ENCODE measurements at places on chromosomes 4 and X.

- DNase-seq: no peak
Measured at GRCh38 chr4:79513576-79513975, 105.5 kb upstream of the GK2 start.

GRCh38 chr4:52600275-52600674 lies 58.8 kb downstream of the USP46 start:
- no peak for DNase-seq

DNA sequence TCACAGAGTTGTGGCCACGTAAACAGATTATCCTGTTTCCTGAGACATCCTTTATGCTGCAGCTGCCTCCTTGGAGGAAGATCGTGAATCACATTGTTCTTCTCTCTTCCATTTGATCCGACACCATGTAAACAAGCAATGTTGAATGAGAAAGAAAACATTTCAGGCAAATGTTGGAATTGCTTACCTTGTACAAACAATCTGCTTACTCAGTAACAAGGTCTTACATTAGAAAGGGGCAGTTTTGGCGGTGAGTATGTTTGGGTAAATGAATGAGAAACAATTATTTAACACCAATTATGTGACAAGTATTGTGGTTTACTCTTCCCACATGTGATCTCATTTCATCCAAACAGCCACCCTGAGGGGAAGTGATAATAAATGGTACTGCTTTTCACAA lies 637.8 kb downstream of the RAB28 start:
- no peak for DNase-seq

GRCh38 chr4:37968747-37969146 lies 8.5 kb downstream of the PTTG2 start:
- DNase-seq: no peak

DNA sequence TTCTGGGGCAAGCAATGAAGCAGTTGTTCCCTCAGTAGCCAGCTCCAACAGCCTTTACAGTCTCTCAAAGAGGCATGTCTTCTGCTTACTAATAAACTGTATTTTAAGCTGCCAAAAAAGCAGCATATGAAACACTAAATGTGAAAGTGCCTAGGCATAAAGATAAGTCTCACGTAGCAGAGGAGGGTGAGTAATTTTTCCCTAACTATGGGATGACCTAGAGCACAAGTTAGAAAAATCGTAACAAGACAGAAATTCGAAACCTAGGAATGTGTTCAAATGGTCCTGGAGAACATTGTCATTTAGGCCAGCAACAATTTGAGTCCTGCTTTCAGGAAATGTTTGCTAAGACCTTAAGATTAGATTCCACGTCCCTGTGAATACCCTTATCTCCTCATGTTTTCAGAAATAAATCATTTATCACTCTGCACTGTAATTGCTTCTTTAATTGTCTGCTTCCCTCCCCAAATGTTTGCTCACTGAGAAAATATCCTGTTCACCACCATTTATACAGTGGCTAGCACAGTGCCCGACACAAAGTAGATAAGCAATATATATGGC lies 222.2 kb downstream of the KCNIP4 start:
- no peak for DNase-seq

- no peak for DNase-seq
Measured at GRCh38 chr4:147753047-147753446, 21.2 kb downstream of the ARHGAP10 start.

DNA sequence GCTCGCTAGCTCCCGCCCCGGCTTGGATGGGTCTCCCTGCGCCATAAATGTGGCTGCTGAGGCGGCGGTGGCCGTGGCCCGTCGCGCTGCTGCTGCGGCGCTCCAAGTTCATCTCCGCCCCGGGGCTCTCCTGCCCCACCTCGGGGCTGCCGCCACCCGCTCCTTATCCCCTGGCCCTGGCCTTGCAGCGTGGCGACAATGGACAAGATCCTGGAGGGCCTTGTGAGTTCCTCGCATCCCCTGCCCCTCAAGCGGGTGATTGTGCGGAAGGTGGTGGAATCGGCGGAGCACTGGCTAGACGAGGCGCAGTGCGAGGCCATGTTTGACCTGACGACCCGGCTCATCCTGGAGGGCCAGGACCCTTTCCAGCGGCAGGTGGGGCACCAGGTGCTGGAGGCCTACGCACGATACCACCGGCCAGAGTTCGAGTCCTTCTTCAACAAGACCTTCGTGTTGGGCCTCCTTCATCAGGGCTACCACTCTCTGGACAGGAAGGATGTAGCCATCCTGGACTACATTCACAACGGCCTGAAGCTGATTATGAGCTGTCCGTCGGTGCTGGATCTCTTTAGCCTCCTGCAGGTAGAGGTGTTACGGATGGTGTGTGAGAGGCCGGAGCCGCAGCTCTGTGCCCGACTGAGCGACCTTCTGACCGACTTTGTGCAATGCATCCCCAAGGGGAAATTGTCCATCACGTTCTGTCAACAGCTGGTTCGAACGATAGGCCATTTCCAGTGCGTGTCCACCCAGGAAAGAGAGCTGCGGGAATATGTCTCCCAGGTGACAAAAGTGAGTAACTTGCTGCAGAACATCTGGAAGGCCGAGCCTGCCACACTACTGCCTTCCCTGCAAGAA lies 763 bp downstream of the USP38 start:
- no peak for DNase-seq
